Ureter (tissue), 1 donor: ENCODE measurements at places on chromosomes 6 and 20. TPM values are rescaled to one million over a fixed set of nuclear protein-coding genes. Genes with fewer than 3 reads are reported as not detected.

- DNase-seq, result no peak
Observed at GRCh38 chr20:40980106-40980827, 48.4 kb upstream of the TOP1 start.

Gene BMP2
- total RNA-seq, result 11.6 TPM

Gene NR2E1
- total RNA-seq, result 0.18 TPM

GRCh38 chr6:36999751-37000125 is 5.7 kb upstream of the FGD2 start:
- DNase-seq, result no peak

Gene CPXM1
- 3.0 TPM for total RNA-seq

DNA sequence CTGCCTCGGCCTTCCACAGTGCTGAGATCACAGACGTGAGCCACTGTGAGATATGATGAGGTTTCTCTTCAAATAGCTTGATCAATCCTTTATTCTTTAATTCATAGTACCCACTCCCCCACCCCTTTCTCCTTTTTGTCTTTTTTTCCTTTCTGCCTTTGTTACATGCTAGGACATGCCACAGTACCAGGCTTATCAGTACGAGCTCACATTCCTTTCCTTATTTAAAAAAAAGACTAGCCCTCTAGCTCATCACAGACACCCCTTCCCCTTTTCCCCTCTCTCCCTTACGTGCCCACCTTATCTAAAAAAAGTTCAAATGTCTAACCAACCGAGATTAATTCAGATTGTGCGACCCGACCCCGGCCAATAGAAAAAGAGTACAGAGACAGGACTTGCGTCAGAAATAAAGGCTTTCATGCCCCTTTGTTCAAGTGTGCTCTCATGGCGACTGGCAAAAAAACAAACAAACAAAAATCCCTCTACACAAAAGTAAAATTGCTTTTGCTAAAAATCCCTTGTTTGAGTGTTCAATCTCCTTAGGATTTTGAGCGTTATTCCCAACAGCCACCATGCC is 49.2 kb downstream of the MRAP2 start:
- DNase-seq, result no peak

DNA sequence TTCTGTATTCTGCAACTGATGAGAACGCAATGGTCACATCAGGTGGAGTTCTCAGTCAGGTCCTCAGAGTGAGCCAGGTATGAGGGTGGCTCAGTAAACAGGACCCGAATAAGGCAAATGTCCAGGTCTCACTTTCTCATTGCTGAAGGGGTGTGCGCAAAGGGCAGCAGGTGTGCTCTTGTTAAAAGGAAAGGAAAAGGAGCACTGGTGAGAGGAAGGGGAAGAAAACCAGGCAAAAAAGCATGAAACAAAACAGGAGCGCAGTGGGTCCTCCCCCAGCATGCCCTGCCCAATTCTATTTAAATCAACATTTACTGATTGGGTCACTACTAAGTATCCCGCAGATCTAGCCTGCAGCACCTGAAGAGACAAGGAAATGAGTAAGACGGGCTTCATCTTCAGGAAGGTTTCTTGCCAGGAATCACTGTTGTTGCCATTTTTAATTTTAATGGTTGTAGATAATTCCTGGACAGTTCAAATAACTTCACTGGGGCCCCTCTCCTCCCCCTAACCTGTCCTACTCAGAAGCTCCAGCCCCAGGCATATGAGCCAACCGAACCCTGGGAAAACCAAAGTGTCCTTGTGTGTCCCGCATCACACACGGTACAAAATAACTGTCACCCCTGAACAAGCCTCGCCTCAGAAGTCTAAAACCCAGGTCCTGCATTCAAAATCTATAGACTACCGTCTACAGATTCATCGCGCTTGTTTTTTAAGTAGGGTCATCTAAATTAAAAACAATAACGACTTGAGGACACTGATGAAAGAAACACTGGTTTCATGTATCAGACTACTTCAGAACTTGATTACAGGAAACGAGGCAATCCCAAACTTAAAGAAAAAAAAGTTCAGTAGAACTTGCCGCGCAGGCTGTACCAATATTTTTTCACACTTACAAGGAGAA is 980 bp downstream of the MBOAT1 start:
- DNase-seq, result peak; percentile 56

DNA sequence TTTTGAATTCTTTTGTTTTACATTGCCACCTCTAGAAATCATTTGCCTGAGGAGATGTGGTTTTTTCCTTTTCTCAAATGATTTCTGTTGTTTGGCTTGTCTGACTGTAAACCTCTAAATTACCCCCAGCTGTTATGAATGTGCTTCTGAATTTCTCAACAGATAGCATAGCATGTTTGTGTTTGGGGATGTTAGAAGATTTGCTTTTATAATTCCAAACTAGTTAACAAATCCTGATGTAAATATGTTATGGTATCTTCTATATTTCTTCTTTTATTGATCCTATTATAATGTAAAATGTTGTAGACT is 31.6 kb upstream of the EZR start:
- no peak for DNase-seq

- no peak for DNase-seq
Observed at GRCh38 chr6:343960-344815, 47.4 kb upstream of the IRF4 start.

- DNase-seq, result no peak
Observed at GRCh38 chr20:23583526-23583925, 15.2 kb upstream of the CST9L start.

DNA sequence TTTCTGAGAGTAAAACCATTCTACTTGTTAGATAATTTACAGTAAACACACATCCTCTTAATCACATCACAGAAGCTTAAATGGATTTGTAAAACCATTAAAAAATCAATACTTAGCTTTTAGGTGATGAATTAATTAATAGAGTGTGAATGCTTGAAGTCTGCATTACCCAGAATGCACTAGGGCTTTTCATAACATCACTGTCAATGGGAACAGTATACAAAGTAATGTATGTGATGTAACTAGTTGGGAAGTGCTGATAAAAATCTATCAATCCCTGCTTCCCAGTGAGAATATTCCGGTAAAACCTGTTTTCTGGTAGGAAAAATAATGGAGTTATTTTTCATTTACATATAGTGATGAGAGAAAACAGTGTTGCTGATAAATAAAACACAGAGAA is 23.1 kb upstream of the HDGFL1 start:
- DNase-seq, result no peak

Gene ECT2L
- 0.18 TPM for total RNA-seq

DNA sequence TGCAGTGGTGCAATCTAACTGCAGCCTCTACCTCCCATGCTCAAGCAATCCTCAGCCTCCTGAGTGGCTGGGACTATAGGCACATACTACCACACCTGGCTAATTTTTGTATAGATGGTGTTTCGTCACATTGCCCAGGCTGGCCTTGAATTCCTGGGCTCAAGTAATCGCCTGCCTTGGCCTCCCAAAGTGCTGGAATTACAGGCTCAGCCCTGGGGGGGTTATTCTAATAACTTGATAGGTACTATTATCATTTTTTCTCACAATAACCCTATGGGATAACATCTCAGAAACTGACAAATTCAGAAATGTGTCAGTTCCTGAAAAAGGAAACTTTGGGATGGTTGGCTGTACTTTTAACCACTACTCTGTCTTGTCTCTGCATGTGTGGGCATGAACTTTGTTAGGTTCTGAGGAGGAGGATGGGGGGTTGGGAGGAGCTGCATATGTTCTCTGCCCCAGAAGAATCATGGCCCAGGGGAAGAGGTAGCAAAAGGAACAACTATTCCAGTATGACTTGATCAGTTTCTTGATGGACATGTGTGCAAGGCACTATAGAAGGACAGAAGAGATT is 169.9 kb downstream of the CARMIL1 start:
- no peak for DNase-seq

- no peak for DNase-seq
Observed at GRCh38 chr6:7543789-7544424, 2.4 kb downstream of the DSP start.

- no peak for DNase-seq
Observed at GRCh38 chr6:135831016-135831415, 20.5 kb upstream of the PDE7B start.

GRCh38 chr6:85797993-85798392 is 155.3 kb upstream of the SYNCRIP start:
- DNase-seq, result no peak

DNA sequence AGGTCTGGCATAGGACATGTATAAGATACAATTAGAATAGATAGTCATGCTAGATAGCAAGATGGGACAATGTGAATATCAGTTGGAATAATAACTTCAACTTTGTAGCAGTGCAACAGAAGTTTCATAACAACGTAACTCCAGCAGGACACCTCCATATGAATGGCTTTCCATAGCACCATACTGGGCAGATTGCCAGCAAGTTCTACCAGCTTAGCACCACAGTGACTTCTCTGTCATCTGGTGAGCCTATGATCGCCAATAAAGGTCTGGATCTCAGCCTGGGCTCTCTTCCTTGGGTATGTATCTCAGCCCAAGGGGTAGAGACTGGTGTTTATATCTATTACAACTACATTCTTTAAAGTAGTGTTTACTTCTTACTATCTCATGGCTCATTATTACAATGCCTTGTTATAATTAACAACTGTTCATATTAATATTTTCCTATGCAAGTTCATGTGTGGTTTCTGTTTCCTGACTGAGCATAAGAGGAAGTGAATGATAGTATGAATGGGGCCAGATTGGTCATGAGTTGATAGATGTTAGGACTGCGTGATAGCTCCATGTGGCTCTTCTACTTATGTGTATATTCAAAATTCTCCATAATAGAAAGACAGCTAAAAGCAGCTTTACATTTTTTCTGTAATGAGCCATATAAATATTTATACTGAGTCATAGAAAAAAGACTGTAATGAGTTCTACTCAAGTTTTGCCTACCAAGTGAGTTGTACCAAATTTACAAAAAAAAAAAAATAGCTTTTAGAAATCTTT is 22.9 kb downstream of the HTR1B start:
- DNase-seq, result no peak

DNA sequence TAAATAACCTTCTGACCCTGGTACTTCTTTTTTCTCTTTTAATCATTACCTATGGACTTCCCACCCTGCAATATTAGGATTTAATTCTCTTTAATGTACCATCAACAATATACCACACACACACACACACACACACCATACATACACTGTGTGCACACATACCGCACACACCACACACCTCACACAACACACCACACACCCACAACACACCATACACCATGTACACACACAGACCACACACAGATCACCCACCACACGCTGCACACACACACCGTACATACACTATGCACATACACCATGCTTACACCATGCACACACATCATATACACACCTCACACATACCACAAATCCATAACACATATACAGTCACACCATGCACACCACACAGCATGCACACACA is 57.4 kb upstream of the MAP3K4 start:
- DNase-seq, result no peak

DNA sequence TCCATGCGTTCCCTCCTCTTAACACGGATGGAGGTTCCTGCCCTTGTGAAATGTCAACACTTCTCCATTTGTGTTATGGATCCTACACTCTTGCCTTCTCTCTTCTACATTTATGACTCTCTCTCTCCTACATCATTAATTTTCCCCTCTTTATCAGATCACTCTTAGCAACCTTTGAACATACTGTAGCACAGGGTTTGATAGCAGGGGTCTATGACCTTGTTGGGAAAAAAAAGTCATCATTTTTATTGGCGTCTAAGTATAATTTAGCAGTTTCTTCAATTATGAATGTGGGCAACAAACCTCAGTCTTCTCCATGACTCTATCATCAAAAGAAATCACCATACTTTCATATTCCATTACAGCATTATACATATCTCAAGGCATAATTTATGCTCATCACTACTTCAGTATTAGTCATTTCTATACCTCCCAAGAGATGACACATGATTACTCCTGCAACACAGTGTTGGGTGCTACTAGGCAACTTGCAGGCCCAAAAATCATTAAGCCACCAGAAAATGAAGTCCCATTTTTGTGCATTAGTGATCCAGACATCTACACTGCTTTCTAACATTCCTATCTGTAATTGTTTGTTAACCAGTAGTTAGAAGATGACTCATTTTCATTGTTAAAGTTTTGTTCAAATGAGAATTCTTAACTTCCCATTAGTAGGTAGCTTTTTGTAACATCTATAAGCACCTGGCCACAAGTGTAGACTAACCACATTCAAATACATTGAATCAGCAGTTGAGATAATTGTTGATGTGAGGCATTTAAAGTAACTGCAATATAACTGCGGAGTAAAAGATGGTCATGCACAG is 9.5 kb downstream of the CYP39A1 start:
- no peak for DNase-seq

Gene DDX27
- total RNA-seq, result 33.2 TPM

- no peak for DNase-seq
Observed at GRCh38 chr6:88248709-88249321, 82.7 kb upstream of the CNR1 start.

- DNase-seq, result no peak
Observed at GRCh38 chr20:2261046-2261485, 34.7 kb upstream of the TGM3 start.
